ENCODE measurements at places on chromosomes 7 and 10. TPM values are rescaled to one million over a fixed set of nuclear protein-coding genes. Genes with fewer than 3 reads are reported as not detected.

DNA sequence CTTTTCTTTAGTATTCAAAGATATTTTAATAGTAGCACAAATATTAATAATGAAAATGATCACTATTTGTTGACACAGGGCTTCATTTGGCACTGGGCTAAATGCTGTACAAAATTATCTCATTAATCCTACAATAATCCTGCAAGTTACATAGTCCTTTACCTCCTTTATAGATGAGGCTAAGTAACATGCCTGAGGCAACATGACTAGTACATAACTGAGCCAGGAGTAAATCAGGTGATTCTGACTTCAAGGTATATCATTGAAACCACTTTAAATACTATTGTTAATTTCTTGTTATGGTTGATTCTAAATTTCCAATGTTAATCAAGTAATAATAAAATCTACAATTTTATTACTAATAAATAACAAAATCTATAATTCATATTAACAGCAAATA lies 39.8 kb downstream of the SEM1 start:
- DNase-seq, result no peak

DNA sequence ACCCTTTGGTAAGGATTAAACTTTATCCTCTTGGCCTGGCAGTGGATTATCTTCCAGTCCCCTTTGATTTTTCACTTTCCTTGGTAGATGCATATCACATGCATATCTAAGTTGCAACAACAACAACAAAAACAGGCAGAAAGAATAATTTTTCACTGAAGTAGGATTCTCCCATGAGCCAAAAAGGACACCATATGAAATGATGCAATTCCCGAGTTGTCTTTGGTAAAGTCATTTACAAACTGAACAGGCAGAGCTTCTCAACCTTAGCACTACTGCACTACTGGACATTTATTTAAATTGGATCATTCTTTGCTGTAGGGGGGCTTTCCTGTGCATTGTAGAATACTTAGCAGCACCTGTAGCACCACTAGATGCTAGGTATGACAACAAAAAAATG lies 195.0 kb downstream of the RELN start:
- DNase-seq, result no peak

- DNase-seq, result no peak
These were observed 112.5 kb downstream of the EGFR start for GRCh38 chr7:55131142-55131929.

Gene ATRNL1
- 4.1 TPM for total RNA-seq

- DNase-seq, result no peak
These were observed 117.4 kb downstream of the TES start for GRCh38 chr7:116327752-116328151.

Gene COBL
- 21.3 TPM for total RNA-seq

- DNase-seq, result no peak
These were observed 102.8 kb upstream of the RET start for GRCh38 chr10:42973870-42974692.

DNA sequence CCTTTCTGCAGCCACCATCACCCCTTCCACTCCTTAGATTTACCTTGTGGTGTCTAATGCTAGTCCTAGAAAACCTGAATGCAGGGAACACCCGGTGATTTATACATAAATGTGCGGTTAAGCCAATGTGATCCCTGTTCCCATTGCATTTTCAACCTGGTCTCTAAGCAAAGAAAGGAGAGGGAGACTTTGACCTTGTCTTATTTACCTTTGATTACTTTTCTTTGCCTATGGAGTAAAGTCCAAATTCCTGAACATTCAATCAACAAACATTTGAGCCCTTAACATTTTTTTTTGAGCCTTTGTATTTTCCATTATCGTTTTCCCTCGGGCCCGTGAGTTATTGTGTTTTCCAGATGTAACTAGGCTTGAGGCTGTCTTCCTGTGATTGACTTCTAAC lies 233.9 kb downstream of the ZNF248 start:
- DNase-seq, result no peak

GRCh38 chr7:156473476-156474240 lies 166.9 kb upstream of the RNF32 start:
- DNase-seq, result no peak

Gene CYP26A1
- total RNA-seq, result not detected

Gene C10orf95
- not detected for total RNA-seq

Gene C7orf57
- total RNA-seq, result 0.57 TPM

Gene SLC13A4
- total RNA-seq, result 1.9 TPM

Gene TRIM74
- total RNA-seq, result 0.38 TPM

GRCh38 chr10:86121200-86121599 lies 245.4 kb downstream of the GRID1 start:
- no peak for DNase-seq

GRCh38 chr10:55500931-55501559 lies 700.0 kb upstream of the PCDH15 start:
- DNase-seq, result no peak

GRCh38 chr7:40015790-40016296 lies 65.8 kb downstream of the CDK13 start:
- DNase-seq, result no peak

DNA sequence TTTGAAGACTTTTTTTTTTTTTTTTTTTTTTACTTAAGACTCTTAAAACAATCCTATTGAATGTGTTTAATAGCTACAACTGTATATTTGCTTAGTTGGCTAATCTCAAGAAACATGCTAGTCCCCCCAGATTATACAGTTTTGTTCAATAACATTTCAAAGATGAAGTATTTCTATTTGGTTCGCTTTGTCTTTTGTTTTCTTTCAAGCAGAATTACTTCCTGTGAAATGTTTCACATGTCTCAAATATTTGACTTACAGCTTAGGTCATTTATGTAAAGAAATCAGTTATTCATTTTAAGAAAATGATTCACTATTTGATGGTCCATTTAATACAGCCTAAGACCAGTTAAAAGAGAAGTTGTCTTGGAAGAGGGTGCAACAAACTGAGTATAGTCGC lies 12.8 kb upstream of the LAMB1 start:
- DNase-seq, result no peak

DNA sequence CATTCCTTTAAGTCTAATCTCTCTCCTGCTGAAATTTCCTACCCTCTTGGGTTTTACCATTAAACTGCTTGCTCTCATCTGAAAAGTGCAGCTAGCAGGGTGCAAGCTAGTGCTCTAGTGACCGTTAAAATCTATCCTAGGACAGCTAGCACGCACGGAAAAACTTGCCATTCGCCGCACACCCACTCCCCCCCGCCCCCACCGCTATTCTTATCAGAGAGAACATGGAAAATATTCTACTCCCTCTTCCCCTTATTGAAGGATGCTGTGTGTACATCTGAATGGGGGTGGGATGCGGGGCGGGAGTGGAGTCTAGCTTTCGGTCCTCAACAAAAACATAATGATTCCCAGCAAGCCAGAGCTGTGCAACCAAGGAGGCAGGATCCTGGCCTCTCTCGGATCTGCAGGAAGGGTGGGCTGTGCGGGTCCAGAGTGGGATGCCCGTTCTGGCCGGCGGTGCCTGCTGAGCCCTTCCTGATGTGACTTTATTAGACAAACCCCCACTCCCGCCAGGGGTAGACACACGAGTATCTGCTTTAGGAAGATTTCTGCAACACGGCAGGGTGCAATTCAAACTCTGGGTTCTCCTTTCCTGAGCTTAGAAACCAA lies 1.1 kb upstream of the ADRA2A start:
- DNase-seq, result no peak

GRCh38 chr10:115762029-115762428 lies 511.0 kb downstream of the GFRA1 start:
- no peak for DNase-seq

GRCh38 chr10:126565441-126565840 lies 105.1 kb downstream of the C10orf90 start:
- no peak for DNase-seq

GRCh38 chr7:156017916-156018700 lies 205.8 kb upstream of the SHH start:
- DNase-seq, result no peak

Gene PTPRZ1
- total RNA-seq, result 11.0 TPM

DNA sequence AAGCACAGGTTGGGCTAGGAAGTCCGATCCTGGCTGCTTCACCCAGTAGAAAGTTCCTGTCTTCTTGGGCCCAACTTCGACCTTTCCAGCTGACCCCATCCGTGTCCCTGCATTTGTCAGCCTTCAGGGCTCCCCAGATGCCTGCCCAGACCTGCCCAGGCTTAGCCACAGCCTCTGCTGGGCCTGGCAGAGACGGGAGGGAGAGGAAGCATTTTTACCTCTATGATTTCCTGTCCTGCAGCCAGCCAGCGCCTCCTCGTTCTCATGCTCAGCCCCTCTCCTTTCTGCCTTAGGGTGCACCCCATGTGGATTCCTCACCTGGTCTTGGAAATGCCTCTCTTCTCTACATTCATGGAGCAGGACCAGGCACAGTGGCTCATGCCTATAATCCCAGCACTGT lies 3.7 kb downstream of the METTL27 start:
- DNase-seq, result no peak

DNA sequence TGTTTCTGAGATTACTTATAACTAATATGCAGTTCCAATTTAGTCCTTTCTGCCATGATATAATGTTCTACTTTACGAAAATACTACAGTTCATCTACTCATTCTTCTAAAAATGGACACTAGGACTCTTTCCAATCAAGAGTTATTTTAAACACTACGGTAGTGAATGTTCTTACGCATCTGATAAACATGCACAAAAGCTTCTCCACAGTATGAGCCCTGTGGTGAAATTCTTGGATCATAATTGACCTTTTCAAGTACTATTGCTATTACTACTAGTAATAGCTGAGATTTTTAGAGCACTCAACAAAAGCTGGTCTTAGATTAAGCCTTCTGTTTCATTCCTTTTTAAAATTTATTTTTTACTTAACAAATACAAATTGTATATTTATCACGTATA lies 106.4 kb downstream of the CH25H start:
- no peak for DNase-seq

Gene TEX47
- not detected for total RNA-seq

- no peak for DNase-seq
These were observed 199.3 kb upstream of the MDFIC start for GRCh38 chr7:114722562-114722961.

DNA sequence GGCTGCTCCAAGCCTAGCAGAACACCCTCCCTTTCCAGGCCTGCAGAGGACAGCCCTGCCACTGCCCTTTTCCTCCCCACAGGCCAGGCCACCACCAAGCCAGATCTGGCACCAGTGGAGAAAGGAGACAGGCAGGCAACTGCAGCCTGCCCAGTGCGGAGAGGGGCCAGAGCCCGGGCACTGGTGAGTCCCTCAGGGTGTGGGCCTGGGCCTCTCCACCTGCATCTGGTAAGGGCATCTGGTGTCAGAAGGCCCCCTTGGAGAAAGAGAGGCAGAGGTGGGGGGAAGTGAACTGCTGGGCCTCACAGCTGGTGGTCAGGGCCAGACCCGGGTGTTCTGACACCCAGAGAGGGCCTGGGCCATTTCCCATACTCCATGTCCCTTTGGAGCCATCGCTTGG lies 27.9 kb downstream of the ZNF783 start:
- DNase-seq, result no peak

- no peak for DNase-seq
These were observed 334.8 kb downstream of the WDR11 start for GRCh38 chr10:121185816-121186455.

- no peak for DNase-seq
These were observed 461.0 kb downstream of the PTPRN2 start for GRCh38 chr7:158126661-158127060.

GRCh38 chr10:61130366-61130765 lies 186.4 kb upstream of the RHOBTB1 start:
- DNase-seq, result no peak

GRCh38 chr7:128100949-128101713 lies 69.9 kb upstream of the LRRC4 start:
- no peak for DNase-seq

Gene TMEM178B
- total RNA-seq, result 1.1 TPM

DNA sequence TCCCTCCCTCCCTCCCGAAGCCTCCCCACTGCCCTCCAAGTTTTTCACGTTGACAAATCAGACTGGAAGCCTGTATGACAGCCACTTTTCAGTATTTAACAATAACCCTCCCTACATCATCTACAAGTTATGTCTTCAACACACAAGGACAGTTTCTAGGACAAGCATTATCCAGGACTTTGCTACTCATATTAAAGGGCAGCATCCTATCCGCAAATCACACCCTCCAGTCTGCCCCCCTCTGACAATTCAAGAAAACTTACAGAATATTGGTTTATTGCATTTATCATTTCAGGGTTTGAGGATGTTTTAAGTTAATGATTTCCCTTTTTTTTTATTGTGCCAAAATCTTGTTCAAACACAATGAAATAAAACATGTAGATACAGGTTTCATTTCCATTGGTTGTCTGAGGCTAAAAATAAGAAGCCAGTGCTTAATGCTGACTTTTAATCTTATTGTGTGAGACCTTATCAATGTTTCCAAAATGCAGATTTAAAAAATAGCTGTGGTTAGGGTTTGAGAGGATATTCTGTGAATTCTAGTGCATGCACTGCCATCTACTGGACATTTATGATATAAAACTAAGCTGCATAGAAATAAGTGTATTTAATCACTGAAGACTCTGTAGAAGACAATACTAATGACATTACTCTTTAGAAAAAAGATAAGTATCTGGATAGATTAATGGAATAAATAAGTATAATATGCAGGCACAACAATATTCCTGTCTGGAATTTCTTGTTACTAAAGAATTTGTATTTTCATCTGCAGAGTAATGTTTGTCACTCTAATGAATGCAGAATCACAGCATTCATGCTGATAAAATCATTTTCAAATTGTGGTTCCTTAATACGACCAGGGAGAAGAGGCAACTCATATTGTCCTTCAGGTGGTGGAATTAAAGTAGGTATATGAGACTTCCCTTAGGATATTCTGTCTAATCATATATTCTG lies 64.1 kb downstream of the CAV1 start:
- DNase-seq, result no peak

DNA sequence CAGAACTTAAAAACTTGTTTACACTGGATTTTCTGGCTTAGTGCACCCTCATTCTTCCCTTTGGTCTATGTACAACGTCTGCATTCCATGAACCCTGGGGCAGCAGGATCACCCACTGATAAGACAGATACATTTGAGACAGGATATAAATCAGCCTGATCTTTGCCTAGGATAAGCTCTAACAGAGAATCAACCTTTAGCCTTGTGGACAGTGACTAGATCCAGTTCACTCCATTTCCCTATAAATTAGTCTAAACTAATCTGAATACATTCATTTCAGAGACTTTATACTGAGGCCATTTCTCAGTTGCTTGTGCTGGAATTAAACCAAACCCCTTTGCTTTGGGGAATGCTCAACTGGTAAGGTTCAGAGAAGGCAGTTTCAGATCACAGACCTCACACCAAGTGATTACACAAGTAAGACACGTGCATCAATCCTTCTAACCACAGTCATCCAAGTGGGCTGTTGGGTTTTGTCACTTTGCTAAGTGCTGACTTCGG lies 639.8 kb upstream of the FZD8 start:
- DNase-seq, result no peak

DNA sequence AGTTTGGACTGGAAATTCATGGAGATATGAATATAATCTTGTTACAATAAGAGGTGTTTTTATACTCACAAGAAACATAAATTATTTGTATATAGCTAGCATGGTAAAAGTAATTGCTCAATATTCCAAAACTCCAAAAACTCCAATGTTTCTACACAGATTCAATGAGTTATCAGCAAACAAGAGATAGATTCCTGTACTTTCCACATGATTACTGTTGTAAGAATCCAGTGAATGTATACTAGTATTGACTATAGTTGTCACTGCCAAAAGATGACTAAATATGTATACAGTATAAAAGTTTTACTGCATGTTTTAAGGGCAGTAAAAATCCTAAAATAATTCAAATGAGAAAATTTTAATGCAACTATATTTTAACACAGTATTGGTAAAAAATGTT lies 10.7 kb downstream of the ATOH7 start:
- no peak for DNase-seq

Gene ZNF775
- total RNA-seq, result 1.6 TPM

GRCh38 chr10:24416248-24416647 lies 207.3 kb downstream of the KIAA1217 start:
- no peak for DNase-seq

GRCh38 chr7:50206453-50207250 lies 97.9 kb upstream of the IKZF1 start:
- DNase-seq, result no peak

Data from esophagus squamous epithelium (tissue), 5 donors.